G401 (cell line): ENCODE measurements at places on chromosomes 1 and 21.

- DNase-seq: peak; percentile 87
These were observed 35.2 kb downstream of the URB2 start for GRCh38 chr1:229661022-229661877.

DNA sequence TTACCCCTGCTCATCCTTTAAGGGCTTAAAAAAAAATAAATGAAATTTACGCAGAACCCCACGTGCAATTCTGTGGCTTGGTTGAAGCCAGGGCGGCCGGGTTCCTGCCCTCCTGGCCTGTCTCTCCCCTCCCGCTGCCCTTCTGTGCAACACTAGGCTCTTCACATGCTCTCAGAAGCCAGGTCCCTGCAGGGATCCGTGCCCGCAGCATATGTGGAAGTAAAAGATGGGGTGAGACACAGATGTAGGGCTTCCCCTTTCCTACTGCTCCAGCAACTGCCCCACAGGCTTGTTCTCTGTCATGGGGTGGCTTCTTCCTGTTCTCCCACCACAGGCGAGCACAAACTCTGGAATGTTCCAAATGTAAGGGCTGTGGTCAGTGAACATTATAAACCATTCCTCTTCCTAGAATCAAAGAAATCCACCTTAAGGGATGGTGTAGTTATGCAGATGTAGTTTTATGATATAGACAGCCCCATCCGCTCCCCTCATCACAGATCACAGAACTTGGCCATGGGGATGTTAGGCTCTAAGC lies 535.4 kb downstream of the KIF26B start:
- DNase-seq: peak; percentile 82

- DNase-seq: no peak
These were observed 20.1 kb upstream of the PEX10 start for GRCh38 chr1:2432441-2432844.

GRCh38 chr1:118185084-118185832 lies at the start of gene SPAG17:
TSS of gene SPAG17 (minus strand) at chr1:118185228. CDS start at chr1:118185157, 71 bp downstream.
- DNase-seq: peak; percentile 53

DNA sequence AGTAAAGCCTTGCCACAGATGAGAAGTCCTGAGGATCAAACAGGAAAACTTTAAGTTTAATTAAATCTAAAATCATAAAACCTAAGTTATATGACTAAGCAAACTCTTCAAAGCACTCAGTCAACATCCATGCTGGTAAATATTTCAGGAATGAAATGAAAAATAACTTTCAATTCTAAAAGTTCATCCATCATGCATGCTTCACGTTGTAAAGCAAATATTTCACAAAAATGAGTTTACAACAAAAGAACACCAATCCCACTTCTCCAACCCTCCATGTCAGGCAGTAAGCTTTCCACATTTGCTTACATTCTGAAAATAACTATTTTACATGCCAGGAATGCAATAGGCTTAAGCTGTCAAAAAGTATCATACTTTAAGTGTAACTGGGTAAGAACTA lies 16.8 kb downstream of the APP start:
- no peak for DNase-seq
